ENCODE measurements at places on chromosomes 13 and 19. TPM values are rescaled to one million over a fixed set of nuclear protein-coding genes. Genes with fewer than 3 reads are reported as not detected.

SIGLEC7 gene
- 1.0 TPM for polyA plus RNA-seq

ZNF93 gene
- 1.1 TPM for polyA plus RNA-seq

C5AR1 gene
- 0.80 TPM for polyA plus RNA-seq

NCAN gene
- polyA plus RNA-seq, result not detected

FGF9 gene
- 3.6 TPM for polyA plus RNA-seq

ZNF835 gene
- 1.9 TPM for polyA plus RNA-seq

MTUS2 gene
- 75.0 TPM for polyA plus RNA-seq

CYP4F8 gene
- polyA plus RNA-seq, result not detected

PBX4 gene
- polyA plus RNA-seq, result not detected

PDX1 gene
- polyA plus RNA-seq, result not detected

KBTBD6 gene
- 3.4 TPM for polyA plus RNA-seq

RUBCNL gene
- polyA plus RNA-seq, result 0.29 TPM

CEACAM19 gene
- polyA plus RNA-seq, result 5.1 TPM

LHB gene
- polyA plus RNA-seq, result not detected

NAA16 gene
- polyA plus RNA-seq, result 6.2 TPM

BRCA2 gene
- 0.12 TPM for polyA plus RNA-seq

KLK12 gene
- polyA plus RNA-seq, result not detected

FBXO17 gene
- polyA plus RNA-seq, result 2.4 TPM

CPB2 gene
- polyA plus RNA-seq, result not detected

KASH5 gene
- not detected for polyA plus RNA-seq
